Right lobe of liver (tissue), 6 donors: ENCODE measurements at places on chromosomes 7 and 10.

- H3K27me3 ChIP-seq = no peaks in the 10 kb centered on the region
- no peak overlapping the region for H3K4me3 ChIP-seq
- no peak overlapping the region for H3K27ac ChIP-seq
- H3K4me1 ChIP-seq = no peaks in the 10 kb centered on the region
Measured at GRCh38 chr10:73182568-73182967, 14.6 kb downstream of the FAM149B1 start.

DNA sequence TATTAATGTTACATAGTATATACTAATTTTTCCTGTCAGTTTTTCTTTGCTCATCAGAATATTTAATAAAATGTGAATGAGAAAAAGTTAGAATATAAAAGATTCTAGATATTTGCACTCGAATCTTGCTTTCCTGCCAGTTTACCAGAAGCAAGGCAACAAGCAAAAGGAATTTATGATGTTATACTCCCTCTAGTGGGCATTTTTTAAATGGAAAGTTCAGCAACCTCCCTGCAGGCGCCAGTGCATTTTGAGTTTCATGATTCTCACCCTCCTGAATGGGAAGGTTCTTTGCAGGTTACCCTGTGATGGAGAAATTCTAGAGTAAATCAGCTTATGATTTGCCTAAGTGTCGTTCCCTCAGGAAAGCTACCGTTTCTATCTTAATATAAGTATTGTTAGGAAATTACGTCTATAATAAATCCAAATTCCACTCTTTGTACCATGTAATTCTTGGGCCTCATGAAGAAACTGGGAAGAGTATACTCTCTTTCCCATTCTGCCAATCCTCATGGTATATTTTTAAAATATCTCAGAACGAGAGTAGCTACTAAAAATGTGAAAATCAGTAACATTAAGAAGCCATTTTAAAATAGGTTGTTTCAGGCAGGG, 350.0 kb downstream of the CRPPA start:
- H3K27ac ChIP-seq = no peak overlapping the region
- DNase-seq = no peak
- no peaks in the 10 kb centered on the region for H3K36me3 ChIP-seq
- H3K4me1 ChIP-seq = no peaks in the 10 kb centered on the region
- H3K4me3 ChIP-seq = peak overlapping the region; percentile 5

- no peaks in the 10 kb centered on the region for H3K4me1 ChIP-seq
- no peak for DNase-seq
- no peak overlapping the region for H3K27ac ChIP-seq
- no peaks in the 10 kb centered on the region for H3K27me3 ChIP-seq
Measured at GRCh38 chr7:90433221-90433620, 30.0 kb downstream of the CLDN12 start.

DNA sequence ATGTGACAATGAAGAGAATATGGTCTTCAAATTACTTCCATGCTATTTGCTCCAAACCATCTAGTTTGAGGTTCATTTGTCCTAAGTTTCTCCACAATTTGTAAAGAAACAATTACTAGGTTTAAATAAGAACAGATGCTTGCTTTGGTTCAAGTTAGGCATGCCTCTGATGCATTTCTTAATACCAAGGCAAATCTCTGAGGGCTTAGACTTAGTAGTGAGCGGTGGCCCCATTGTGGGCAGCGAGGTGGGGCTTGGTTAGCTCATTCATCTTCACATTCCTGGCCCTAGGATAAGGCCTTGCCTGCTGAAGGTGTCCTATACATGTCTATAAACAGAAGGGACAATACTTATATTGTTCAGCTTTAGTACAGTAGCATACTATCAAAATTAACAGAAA, 52.4 kb upstream of the RHEB start:
- DNase-seq = no peak
- H3K4me3 ChIP-seq = no peak overlapping the region
- H3K27me3 ChIP-seq = no peaks in the 10 kb centered on the region
- no peak overlapping the region for H3K27ac ChIP-seq
- no peaks in the 10 kb centered on the region for H3K36me3 ChIP-seq

GRCh38 chr10:103736763-103737162, 118.6 kb downstream of the SH3PXD2A start:
- H3K36me3 ChIP-seq = no peaks in the 10 kb centered on the region
- H3K4me3 ChIP-seq = no peak overlapping the region
- H3K27me3 ChIP-seq = no peaks in the 10 kb centered on the region
- DNase-seq = no peak
- H3K27ac ChIP-seq = no peak overlapping the region

GRCh38 chr10:133453516-133454203, at the start of gene SCART1:
Gene SCART1 (plus strand): TSS chr10:133453945. CDS start chr10:133453998, 53 bp downstream.
- no peaks in the 10 kb centered on the region for H3K36me3 ChIP-seq
- H3K4me3 ChIP-seq = no peak within 1 kb of the TSS
- no peak within 1 kb of the TSS for H3K27ac ChIP-seq
- H3K4me1 ChIP-seq = no peaks in the 10 kb centered on the region

DNA sequence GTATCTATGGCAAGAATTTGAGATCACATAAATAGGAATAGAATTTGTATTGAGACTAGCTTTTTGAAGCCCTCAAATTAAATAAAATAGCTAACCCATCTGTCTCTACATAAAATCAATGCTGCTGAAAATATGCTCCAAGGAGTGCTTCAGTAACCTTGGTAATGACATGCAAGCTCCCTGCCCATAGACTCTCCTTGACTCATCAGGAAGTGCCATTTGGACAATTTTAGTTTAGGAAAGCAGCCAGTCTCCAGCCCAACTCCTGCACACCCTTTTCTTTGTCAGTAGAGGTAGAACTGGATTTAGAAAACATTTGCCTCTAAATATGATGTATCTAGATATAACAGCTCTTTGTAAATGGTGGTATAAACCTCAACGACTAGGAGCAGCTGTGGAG, 69.9 kb upstream of the PTPRZ1 start:
- no peaks in the 10 kb centered on the region for H3K36me3 ChIP-seq
- no peak overlapping the region for H3K4me3 ChIP-seq
- no peaks in the 10 kb centered on the region for H3K4me1 ChIP-seq
- no peak overlapping the region for H3K27ac ChIP-seq

- no peak for DNase-seq
- H3K27ac ChIP-seq = no peak overlapping the region
- no peak overlapping the region for H3K4me3 ChIP-seq
- peaks cover 12% of the 10 kb centered on the region for H3K4me1 ChIP-seq
- no peaks in the 10 kb centered on the region for H3K36me3 ChIP-seq
- no peaks in the 10 kb centered on the region for H3K27me3 ChIP-seq
Measured at GRCh38 chr10:24518411-24518810, 205.3 kb downstream of the ARHGAP21 start.

- no peak overlapping the region for H3K27ac ChIP-seq
- DNase-seq = no peak
- H3K36me3 ChIP-seq = no peaks in the 10 kb centered on the region
- no peak overlapping the region for H3K4me3 ChIP-seq
- no peaks in the 10 kb centered on the region for H3K27me3 ChIP-seq
- H3K4me1 ChIP-seq = no peaks in the 10 kb centered on the region
Measured at GRCh38 chr10:30918651-30919050, 113.0 kb downstream of the ZNF438 start.

DNA sequence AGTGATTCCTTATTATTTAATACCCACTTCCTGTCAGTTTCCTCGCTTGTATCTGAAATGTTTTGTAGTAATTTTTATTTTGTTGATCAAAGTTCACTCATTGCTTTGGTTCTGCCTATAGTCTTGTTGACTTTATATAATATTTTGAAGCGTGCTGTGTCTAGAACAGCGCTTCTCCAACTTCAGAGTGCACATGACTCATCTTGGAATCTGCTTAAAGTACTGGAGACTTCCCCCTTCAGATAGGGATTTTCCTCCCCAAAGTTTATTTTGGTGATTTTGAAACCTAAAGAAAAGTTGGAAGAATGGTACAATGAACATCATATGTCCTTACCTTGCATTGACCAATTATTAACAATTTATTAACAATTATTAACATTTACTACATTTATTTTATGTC, 5.8 kb downstream of the COMTD1 start:
- peaks cover 2% of the 10 kb centered on the region for H3K36me3 ChIP-seq
- H3K4me3 ChIP-seq = no peak overlapping the region
- no peaks in the 10 kb centered on the region for H3K27me3 ChIP-seq

DNA sequence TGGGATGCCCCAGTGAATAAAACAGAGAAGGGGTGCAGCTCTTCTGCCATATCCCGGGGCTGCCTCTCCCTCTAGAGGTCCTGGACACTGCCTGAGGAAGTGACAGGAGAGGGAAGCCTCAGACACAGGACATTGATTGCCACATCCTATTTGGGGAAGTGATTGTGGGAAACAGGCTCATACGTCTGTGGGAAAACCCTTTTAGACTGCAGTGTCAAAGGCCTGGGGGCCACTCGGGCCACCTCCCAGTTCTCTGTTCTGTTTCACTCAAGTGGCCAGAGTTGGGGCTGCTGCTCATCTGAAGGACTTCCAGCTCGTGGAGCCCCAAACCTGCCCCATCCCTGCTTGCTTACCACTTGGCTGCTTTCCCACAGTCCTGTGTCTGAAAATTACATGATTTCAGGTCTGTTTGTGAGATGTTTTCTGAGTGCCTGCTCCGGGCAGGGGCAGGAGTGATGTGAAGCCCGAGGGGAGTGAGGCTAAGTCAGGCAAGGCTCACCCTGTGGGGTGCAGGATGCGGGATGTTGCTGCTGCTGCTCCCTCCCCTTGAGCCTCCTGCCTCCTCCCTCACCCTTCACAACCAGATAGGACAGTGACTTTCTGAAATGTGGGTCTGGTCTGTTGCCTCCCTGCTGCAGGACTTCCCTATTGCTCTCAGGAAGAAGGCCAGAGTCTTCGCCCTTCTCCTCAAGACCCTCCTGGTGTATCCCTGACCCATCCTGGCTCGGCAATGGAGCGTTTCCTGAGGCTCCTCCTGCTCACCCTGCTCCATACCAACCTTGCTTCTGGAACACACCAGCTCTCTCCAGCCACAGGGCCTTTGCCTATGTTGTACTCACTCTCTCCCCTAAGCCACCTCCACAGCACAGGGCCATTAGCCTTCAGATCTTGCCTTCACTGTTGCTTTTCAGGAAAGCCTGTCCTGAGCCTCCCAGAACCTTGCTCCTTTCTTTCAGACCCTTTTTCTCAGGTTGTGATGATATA, 58.4 kb downstream of the NEURL1 start:
- no peaks in the 10 kb centered on the region for H3K4me1 ChIP-seq
- no peaks in the 10 kb centered on the region for H3K36me3 ChIP-seq
- no peaks in the 10 kb centered on the region for H3K27me3 ChIP-seq
- DNase-seq = no peak
- H3K27ac ChIP-seq = no peak overlapping the region

DNA sequence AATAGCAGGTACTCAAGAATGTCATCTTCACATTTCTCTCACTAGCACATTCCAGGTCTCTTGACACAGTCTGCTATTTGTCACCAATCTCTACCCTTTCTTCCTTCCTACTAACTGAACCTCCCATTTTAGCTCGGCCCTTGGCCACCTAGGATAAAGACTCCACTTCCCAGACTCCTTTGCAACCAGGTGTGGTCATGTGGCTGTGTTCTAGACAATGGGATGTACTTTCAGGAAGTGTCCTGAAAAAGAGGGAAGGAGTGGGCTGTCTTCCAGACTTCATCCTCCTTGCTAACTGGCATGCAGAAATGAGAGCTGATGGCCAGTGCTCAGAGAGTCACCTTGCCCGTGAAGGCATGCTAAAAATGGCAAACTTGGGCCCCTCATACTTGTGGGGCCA, 139.2 kb downstream of the AMPH start:
- DNase-seq = no peak
- no peaks in the 10 kb centered on the region for H3K27me3 ChIP-seq
- H3K4me3 ChIP-seq = no peak overlapping the region
- no peaks in the 10 kb centered on the region for H3K36me3 ChIP-seq
- H3K27ac ChIP-seq = no peak overlapping the region
- no peaks in the 10 kb centered on the region for H3K4me1 ChIP-seq

- H3K4me1 ChIP-seq = no peaks in the 10 kb centered on the region
- no peaks in the 10 kb centered on the region for H3K36me3 ChIP-seq
- no peak for DNase-seq
- H3K27ac ChIP-seq = no peak overlapping the region
Measured at GRCh38 chr10:72133517-72133916, 45.2 kb upstream of the SPOCK2 start.

DNA sequence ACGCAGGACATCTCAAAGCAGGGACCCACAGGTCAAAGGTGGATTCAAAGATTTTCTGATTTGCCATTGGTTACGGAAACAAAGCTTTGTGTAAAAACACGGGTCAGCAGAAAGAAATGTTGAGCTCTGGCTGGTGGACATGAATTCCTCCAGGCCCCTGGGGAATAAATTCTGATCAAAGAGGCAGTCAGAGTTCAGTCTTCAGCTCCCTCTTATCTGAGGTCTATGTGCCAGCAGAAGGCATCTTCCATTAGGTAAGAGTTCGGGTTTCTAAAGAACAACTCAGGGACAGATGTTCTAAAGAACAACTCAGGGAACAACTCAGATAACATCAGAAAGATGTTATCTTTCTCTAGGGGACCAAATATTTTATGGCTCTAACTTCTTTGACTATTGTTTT, 64.9 kb upstream of the PALS2 start:
- H3K4me1 ChIP-seq = no peaks in the 10 kb centered on the region
- no peak for DNase-seq
- H3K4me3 ChIP-seq = no peak overlapping the region
- no peaks in the 10 kb centered on the region for H3K36me3 ChIP-seq
- no peak overlapping the region for H3K27ac ChIP-seq
- no peaks in the 10 kb centered on the region for H3K27me3 ChIP-seq

GRCh38 chr7:25579778-25580075, 351.4 kb upstream of the NPVF start:
- no peaks in the 10 kb centered on the region for H3K36me3 ChIP-seq
- H3K4me3 ChIP-seq = no peak overlapping the region
- no peaks in the 10 kb centered on the region for H3K4me1 ChIP-seq
- no peak overlapping the region for H3K27ac ChIP-seq
- no peaks in the 10 kb centered on the region for H3K27me3 ChIP-seq

- H3K27ac ChIP-seq = no peak overlapping the region
- H3K36me3 ChIP-seq = no peaks in the 10 kb centered on the region
- H3K4me3 ChIP-seq = no peak overlapping the region
- no peaks in the 10 kb centered on the region for H3K27me3 ChIP-seq
- no peak for DNase-seq
Measured at GRCh38 chr7:137860542-137860941, 13.8 kb upstream of the DGKI start.

DNA sequence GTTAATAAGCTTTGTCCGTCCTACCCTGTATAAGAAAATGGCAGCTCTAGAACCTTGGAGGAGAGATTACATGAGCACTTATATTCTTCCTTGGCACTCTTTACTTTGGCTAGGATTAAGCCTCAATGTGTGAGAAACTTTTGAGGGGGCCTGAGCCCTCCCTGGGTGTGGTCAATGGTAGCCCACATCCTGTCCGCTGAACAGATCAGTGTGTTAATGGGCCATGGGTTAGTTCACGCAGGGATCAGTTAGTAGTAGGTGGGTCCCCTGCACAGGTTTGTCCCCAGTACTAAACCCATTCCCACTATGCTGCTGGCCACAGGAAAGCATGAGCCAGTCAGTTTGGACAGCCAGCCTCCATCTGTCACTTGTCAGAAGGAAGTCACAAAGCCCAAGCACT, 20.2 kb upstream of the IKZF1 start:
- no peaks in the 10 kb centered on the region for H3K36me3 ChIP-seq
- H3K27ac ChIP-seq = no peak overlapping the region
- no peak overlapping the region for H3K4me3 ChIP-seq
- DNase-seq = no peak
